ENCODE measurements at places on chromosomes 16 and 17.

DNA sequence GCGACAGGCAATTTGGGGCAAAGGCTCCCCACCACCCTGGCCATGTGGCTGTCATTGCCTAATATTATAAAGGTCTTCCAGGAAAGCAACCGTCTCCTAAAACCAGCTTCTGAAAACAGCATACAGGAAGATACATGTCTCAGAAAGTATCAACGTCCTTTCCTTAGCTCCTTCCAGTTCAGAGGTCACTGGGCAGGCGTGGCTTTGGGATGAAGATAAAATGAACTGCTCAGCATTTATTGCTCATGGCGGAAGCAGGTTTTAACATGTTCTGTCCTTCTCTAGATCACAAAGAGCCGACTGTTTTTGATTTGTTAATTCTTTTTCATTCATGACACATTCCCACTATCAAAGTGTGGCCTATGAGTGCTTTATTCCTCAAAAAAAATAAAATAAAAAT, 8.0 kb downstream of the CFAP20 start:
- DNase-seq = no peak

DNA sequence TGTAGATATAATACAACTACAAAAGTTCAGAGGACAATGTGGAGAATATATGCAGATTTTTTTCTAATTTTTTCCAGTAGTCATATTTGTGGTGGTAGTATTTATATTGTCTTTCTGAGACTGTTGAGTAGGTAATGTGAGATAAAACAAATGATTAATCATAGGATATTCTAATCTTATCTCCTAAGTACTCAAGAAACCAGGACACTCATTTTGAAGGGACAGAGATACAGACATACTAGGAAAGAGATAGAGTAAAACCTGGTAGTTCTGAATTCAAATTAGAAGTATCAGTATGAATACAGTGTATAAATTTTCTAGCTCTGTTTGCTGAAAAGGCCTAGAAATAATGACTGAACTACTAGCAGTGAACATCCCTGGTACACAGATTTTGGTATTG, 141.7 kb upstream of the ASIC2 start:
- DNase-seq = no peak

DNA sequence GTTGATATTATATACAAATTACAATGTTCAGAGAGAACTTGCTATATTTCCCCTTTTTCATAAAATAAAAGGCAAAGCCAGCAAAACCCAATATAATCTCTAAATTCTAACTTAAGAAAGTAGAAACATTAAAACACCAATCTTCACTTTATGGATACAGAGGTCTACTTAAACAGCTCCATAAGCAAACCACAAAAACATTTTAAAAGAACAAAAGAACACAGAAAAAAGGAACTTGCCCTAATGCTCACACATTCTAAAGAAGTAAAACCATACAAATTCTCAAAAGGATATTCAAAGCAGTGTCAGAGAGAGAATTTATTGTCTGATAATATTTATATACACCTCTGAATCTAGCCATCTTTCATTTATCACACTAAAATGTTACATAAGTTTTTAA, 606 bp downstream of the ABCA10 start:
- DNase-seq = no peak

DNA sequence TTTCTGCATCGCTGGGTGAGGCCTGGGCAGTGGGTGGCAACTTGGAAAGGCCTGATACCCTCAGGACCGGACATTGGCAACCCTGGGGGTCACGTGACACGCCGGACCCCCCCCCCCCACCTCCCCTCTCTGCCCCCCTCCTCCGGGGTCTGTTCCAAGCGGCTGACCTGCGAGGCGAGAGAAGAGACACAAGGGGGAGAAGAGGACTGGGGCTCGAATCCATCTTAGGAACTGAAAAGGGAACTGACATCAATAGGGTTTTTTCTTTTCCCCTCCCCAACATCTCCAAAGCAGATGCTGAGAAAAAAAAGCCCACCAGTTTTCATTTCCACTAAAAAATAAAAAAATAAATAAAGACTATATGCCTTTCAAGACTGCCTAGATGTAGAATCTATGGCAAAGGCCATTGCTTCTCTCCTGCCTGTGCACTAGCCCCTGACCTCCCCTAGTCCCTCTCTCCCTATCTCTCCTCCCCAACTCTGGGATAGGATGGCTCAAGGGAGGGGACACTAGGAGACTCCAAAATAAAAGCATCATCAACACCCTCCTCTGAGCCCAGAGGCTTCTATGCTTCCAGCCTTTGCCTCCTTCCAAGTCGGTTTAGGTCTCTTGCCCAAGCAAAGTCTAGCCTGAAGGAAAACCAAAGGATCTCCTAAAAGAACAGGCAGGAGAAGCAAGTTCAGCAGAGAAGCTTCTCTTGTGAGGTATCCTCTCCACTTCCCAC, 7.7 kb upstream of the HOXB2 start:
- DNase-seq = no peak

DNA sequence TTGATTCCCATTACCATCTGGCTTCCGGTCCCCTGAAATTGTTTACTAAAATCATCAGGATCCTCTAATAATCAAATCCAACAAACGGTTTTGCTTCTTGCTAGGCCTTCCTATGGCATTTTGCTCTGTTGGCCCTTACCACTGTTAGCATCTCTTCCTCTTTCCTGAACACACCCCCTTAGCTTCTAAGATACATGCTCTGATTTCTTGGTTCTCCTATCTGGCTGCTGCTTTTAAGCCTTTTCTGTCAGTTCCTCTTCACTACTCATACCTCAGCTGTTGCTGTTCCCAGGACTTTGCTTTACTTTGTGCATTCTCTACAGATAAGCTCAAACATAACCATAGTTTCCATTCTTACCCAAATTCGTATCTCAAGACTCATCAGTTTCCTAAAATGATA, 11.4 kb downstream of the CAPNS2 start:
- DNase-seq = no peak

DNA sequence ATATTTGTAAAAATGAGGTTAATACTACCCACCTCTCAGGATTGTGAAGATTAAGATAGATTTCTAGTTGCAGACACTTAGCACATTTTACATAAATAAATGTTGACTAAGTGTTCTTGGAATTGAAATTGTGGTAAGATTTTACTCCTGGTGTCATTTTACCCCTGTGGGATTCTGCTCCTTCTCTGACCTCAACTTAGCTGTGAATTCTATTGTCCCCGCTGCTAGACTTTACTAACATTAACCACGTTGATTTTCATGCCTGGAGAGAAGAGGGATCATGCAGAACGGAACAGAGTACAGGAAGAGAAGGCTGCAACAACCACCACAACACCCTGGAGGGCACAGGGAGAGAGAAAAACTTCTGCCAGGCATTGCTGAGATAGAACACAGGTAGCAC, 2.1 kb upstream of the TOM1L1 start:
- DNase-seq = no peak

DNA sequence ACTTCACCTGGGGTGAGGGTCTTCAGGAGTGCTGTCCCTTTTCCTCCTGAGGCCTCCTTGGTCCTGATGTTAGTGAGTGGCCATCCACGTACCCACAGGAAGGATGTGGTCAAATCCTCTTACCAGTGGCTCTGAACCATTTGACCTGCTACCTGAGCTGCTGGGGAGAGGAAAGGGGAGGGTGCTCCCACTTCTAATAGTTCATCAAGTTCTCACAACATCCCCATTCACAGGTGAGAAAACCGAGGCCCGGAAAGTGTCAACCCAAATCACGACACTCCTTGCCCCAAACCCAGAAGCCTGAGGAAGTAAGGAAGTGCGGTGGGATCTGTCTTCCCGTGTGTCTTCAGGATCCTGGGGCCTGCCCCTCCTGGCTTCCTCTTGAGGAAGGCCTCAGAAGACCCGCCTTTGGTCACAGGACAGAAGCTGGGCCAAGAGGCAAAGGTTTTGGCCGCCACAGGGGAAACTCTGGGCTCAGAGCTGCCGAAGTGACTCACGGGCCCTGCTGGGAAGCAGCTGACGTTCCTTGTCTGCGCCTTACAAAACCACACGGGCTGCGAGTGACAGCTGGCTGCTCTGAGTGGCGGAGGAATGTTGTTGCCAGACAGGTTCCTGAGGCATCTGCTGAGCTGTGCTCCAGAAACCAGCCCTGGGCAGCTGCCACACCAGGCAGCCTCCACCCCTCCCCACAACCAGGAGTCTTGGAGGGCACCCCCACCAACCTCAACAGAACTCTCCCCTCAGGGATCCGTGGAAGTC, 13.9 kb upstream of the KIFC3 start:
- DNase-seq = no peak

DNA sequence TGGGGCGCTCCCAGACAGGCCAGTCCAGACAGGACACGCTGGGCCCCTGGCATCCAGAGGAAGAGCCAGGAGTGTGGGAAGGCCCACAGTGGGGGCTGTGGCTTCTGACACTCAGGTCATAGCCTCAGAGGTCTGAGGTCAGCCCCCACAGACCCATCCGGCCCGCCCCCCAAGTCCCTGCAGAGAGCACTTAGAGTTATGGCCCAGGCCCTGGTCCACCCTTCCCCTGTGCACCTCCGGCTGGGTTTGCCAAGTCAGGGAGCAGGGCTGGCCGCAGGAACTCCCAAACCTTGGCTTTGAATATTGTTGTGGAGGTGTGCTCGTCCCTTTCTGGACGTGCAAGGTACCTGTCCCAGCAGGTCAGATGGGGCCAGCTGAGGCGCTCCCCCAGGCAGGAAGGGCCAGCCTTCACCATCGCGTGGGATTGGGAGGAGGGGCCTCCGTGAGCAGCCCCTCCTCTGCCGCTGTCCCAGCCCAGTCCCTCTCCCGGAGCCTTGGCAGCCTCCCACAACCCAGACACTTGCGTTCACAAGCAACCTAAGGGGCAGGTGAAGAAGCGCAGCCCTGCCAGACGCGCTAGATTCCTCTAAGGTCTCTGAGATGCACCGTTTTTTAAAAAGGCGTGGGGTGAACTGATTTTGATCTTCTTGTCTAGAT, 74.6 kb downstream of the SOCS1 start:
- DNase-seq = no peak

DNA sequence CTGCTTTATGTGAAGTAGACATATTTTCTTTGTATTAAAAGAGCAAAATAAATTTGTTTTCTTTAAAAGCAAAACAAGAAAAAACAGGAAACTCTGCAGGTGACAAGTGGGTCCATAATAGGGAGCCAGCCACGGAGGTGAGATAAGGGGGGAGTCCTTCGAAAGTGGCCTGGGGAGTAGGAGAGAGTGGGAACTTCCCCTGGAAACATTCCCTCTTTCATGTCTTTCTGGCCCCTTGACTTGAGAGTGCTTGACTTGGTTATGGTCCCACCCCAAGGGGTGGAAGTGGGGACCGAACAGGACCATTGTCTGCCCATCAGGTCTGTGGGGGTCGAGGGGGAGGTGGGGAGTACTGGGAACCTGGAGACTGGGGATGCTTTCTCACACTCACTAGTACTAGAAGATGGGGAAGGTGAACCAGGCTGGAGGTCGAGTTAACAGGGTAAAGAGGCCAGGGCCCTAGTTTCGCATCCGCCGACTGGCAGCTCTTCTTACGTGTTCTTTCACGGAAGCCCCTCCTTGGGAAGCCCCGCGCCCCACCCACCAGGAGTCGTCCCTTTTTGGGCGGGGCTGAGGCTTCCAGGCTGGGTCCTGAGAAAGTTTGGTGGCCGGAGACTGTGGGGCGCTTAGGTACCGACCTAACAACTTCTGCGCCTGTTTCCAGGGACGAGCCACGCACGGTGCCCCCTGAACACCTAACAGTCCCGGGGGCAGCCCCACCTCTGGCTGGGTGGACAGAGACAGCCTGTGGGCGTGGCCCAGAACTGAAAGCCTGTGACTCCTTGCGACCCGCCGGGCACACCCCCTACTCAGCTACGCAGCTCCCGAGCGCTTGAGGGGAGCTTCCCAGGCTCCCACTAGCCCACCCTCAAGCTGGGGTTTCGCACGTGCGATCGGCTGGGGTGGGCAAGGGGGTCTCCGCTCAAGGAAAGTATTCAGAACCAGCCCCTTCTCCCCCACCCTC, 790 bp downstream of the TRADD start:
- DNase-seq = peak; percentile 48

GRCh38 chr16:77736879-77737278, 14.6 kb downstream of the NUDT7 start:
- peak; percentile 91 for DNase-seq

GRCh38 chr16:56625943-56626654, 518 bp downstream of the MT1E start:
- DNase-seq = no peak

- DNase-seq = no peak
Observed at GRCh38 chr16:69340095-69340644, 598 bp downstream of the NIP7 start.

GRCh38 chr17:49741009-49741691, 22.8 kb downstream of the FAM117A start:
- no peak for DNase-seq

DNA sequence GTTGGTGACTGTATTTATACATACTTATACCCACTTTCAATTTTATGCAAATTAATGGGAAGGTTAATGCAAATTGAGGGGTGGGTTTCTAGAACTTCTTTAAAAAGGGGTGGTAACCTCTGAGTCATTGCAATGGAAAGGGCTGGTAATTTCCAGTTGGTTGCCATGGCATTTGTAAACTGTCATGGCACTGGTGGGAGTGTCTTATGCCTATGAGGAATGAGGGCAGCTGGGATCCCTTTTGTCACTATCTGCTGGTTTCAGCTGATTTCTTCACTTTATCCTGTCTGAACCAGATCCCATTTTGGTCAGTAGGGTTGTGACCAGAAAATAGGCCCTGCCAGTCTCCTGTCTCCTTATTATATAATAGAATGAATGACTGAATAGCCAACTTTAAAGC, 1006.7 kb upstream of the GOT2 start:
- no peak for DNase-seq

DNA sequence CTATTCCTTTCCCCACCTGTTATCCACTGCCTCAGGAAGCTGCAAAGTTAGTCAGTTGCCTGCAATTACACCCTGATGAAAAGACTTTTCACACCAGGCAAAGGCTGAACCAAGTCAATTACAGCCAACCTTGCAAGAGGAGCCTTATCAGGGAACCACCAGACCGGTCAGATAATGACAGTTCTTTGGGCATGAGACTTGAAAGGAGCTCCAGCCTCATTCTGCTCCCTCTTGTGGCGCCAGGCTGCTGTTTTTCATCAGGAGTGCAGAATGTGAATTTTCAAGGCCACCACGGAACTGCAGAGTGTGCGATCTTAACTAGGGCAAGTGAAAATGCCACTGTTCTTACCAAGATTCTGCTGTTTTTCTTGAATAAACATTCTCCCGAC, 22.5 kb downstream of the DNAI2 start:
- DNase-seq = peak; percentile 65

DNA sequence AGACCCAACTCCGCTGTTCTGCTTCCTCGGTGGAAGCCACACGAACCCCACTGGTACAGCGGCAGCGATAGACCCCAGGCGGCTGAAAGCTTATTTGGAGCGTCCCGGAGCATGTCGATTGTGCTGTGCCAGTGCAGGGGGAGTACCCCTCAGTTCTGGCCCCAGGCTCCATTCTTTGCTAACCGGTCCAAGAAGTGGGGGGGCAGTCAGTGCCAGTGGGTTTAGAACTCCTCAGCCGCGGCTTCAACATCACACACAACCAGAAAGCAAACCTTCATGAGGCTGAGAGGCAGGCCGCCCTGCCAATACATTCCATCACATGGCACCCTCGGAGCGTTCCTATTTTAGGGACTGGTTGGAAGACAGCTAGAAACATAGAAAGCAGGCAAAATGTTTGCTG, 1.7 kb upstream of the MNT start:
- DNase-seq = no peak

- peak; percentile 91 for DNase-seq
Observed at GRCh38 chr17:17416007-17416399, 60.8 kb upstream of the MED9 start.

- no peak for DNase-seq
Observed at GRCh38 chr16:82242201-82242600, 72.2 kb upstream of the MPHOSPH6 start.

GRCh38 chr16:88315543-88316105, 67.1 kb upstream of the ZNF469 start:
- DNase-seq = peak; percentile 50

GRCh38 chr17:76506408-76507345, 5.5 kb upstream of the RHBDF2 start:
- DNase-seq = peak; percentile 69

GRCh38 chr17:17183744-17184143, 22.4 kb downstream of the PLD6 start:
- DNase-seq = no peak
